Occipital lobe (tissue), 3 donors: ENCODE measurements at places on chromosomes 13 and 19.
A peak's percentile ranks its signal among the peaks of the same experiment; 100 is the strongest.

DNA sequence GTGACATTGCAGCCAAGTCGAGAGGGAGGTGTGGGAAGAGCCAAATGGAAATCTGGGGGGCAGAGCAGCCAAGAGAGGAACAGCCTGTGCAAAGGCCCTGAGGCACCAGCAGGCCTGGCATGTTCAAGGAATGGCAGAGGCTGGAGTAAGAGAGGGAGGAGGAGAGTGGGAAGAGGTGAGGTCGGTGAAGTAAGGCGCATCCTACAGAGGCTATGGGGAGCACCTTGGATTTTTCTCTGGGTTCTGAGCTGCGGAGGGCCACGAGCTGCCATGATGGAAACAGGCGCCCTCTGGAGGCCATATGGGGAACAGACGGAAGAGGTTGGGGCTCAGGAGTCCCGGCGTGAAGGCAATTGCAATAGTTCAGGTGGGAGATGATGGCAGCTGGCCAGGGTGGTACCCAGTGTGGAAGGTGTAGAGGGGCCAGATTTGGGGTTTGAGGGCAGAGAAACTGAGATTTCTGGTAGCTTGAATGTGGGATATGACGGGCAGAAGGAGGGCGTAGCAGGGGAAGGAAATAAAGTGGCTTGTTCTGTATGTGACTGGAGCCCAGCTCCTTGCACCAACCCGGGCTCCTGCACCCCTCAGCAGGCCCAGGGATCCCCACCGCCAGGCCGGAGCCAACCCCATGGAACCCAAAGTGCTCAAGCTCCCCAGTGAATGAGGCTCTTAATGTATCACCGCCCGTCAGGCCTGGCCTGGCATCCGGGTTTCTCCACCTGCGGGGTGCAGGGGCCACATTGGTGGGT lies 20.5 kb upstream of the STRN4 start:
- DNase-seq = no peak

DNA sequence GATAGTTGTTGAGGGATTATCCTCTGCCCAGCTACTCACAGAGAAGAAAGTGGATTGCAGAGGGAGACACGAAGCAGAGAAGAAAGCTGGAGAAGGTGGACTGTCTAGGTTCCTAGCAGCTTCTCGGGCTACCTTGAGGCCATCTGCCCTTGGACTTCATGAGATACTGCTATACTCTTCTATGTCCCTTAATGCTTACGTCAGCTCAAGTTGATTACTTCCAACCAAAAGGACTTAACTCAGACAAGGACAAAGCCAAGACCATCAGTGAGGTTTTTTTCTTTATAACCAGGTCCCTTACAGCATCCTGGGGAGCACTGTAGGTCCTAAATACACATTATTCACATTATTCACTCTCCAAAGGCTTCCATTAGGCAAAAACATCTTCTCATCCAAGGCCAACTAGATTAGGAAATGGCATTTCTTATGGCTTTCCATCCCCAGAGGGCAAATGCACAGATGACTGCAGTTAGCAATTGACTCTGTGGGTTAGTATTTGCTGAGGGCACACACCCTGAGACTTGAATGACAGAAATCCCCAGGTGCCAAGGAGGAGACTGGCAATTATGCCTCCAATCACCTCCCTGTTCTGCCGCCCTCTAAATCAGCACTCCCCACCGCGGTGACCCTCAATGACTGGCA lies 4.1 kb upstream of the UBE2L5 start:
- DNase-seq = no peak

DNA sequence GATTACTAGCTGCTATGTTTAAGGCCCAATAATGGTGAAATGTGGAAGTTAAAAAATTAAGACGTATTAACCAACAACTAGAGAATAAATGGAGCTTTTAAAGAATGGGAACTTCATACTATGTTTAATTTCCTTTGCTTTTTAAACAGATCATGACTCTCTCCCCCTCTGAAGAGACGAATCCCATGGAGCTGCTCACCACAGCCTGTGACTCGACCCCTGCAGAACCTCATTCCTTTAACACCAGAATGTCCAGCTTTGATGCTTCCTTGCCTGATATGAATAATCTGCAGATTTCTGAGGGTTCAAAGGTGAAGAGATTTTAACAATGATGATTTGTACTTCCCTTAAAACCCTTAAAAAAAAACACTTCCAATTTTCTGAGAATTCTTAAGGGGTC lies 53.0 kb downstream of the ZAR1L start:
- DNase-seq = no peak

GRCh38 chr19:49672131-49672919 lies 4.7 kb upstream of the PRMT1 start:
- DNase-seq = peak; percentile 27

GRCh38 chr13:91329733-91330132 lies 17.8 kb upstream of the MIR17HG start:
- no peak for DNase-seq
